ENCODE measurements at places on chromosomes 5 and 9.
A peak's percentile ranks its signal among the peaks of the same experiment; 100 is the strongest.

- DNase-seq: no peak
Observed at GRCh38 chr5:111753884-111754589, 3.0 kb downstream of the NREP start.

GRCh38 chr5:168513861-168514428 lies 15.2 kb upstream of the FBLL1 start:
- no peak for DNase-seq

DNA sequence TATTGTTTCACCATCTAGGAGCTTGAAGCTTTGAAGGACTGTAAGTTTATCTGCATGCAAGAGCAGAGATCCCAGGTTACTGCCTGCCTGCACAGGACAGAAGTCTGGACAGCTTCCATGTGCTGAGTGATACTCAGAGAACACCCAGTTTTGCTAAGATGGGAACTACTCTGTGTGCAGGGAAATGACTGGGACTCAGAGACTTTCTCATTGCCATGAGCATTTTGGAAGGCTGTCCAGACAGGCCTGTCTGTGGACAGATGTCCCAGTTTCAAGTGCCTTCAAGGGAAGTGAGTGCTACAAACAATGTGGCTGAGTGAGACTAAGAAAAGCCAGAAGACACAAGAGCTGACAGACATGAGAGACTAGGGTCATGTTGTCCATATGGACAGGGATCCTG lies 19.2 kb upstream of the ZNF131 start:
- no peak for DNase-seq

- DNase-seq: no peak
Observed at GRCh38 chr5:63230754-63231153, 652.1 kb downstream of the LRRC70 start.

- no peak for DNase-seq
Observed at GRCh38 chr5:14489643-14490042, 91.9 kb upstream of the OTULINL start.

GRCh38 chr9:131554843-131555351 lies 9.6 kb downstream of the PRRT1B start:
- no peak for DNase-seq

DNA sequence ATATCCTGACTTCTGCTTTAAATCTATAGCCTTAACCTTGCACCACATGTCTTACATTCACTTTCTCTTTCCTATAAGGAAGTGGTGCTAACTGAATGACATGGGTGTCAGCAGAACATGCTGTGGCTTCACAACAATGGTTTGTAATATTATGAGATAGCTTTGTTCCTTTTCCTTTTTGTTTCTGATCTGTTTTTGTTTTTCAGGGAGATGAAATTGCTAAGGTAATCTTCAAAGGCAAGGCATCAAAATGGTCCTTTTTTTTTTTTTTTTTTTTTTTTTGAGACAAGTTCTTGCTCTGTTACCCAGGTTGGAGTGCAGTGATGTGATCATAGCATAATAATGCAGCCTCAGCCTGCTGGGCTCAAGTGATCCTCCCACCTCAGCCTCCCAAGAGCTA lies 53.6 kb upstream of the RANBP6 start:
- DNase-seq: peak; percentile 28

DNA sequence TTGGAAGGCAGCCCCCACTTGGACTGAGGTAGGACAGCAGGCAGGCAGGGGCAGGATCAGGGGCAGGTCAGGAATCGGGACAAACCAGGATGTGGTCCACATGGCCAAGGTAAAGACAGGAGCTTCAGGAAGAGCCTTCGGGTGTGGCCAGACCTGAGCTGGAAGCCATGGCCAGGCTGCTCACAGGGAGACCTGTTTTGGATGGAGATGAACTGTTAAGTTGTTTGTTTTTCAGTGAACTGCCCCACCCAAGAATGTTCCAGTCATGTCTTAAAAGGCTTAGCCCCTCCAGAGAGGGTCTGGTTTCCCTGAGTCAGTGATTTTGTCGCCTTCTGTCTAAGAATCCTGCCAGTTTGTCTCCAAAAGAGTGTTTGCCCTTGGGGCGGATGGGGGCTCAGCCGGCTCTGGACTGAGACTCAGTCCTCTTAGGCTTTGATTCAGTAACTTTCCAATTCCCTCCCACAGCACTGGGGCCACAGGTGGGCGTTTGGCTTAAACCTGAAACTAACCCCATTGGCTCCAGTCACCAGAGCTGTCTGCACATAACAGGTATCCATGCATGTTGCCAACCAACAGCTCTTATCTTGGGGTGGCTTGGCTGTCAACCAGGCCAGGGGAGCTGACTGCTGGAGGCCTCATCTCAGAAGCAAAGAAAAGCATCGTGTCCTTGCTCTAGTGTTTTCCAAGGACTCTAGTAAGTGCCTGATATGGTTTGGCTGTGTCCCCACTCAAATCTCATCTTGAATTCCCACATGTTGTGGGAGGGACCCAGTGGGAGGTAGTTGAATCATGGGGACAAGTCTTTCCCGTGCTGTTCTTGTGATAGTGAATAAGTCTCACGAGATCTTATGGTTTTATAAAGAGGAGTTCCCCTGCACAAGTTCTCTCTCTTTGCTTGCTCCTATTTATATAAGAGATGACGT lies 11.3 kb upstream of the ANKH start:
- DNase-seq: no peak

DNA sequence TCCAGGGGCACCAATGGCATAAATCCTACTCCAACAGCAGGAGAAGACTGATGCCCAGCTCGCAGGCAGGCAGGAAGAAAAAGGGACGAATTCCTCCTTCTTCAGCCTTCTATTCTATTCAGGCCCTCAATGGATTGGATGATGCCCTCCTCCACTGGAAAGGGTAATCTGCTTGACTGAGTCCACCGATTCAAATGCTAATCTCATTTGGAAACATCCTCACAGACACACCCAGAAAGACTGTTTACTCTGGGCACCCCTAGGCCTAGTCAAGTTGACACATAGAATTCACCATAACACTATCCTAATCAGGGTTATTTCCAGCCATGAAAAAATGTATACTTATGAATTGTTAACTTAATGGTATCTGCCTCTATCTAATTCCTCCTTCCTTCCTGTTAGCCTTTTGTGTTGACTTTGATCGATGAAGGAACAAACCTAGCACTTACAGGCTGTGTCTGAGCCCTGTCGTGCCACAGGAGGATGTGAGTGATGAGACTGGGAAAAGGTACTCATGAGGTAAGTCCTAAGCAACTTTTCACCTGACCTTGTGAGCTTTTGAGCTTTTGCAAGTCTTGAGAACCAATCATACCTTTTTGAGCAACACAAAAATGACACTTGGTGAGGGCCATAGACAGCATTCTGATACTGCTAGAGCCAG lies 36.5 kb downstream of the FOXD1 start:
- DNase-seq: no peak

GRCh38 chr5:90590170-90590569 lies 31.6 kb downstream of the ADGRV1 start:
- no peak for DNase-seq

GRCh38 chr9:83472221-83472665 lies 66.0 kb downstream of the FRMD3 start:
- no peak for DNase-seq

GRCh38 chr5:76851728-76852369 lies 2.0 kb downstream of the S100Z start:
- peak; percentile 79 for DNase-seq

DNA sequence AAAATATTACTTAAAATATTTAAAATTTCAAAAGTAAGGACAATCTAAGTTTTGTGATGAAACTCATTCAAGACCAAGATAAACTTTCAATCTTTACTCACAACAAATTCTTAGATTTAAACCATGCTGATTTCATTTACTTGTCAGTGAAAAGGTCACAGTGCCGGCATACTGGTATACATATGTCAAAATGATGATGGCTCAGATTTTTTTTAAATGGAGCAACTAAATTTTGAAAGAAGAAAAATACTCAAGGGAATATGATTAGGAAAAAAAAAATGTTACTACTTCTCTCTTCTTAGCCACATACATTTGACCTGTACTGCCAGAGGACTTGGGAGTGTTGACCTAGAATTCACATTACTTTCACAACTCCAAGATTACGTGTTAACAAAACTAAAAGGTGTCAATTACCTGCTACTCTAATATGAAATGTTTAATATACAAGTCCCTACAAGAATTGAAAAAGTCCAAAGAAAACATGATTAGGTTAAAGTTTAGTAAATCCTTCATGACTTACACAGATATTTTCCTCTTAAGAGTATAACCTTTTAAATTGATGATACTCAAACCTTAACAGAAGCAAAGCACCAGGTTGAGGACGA lies 4.6 kb downstream of the EFNA5 start:
- DNase-seq: no peak

DNA sequence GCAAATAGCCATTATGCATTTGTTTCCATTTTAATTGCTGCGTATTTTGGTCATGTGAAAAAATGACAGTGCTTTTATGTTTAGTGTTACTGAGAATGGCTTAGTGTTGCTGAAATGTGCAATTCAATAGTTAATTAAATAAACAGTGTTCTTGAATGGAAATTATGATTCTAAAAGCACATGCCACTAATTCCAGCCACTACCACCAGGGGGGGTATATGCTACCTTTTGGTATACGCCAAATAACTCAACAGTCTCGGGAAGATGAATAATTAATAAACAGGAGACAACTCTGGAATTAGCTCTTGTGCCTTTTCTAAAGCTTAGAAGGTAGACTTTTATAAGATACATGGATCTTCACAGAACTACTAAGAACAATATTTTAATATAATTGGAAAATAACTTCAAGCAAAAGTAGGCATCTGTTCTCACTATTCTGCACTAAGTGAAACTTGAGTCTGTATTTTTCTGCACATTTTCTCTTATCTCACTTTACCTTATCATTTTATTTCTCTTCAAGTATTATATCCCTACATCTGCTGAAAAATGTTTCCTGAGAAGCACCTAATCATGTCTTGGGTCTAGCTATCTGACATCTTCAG lies 83.5 kb upstream of the MINAR2 start:
- peak; percentile 33 for DNase-seq

DNA sequence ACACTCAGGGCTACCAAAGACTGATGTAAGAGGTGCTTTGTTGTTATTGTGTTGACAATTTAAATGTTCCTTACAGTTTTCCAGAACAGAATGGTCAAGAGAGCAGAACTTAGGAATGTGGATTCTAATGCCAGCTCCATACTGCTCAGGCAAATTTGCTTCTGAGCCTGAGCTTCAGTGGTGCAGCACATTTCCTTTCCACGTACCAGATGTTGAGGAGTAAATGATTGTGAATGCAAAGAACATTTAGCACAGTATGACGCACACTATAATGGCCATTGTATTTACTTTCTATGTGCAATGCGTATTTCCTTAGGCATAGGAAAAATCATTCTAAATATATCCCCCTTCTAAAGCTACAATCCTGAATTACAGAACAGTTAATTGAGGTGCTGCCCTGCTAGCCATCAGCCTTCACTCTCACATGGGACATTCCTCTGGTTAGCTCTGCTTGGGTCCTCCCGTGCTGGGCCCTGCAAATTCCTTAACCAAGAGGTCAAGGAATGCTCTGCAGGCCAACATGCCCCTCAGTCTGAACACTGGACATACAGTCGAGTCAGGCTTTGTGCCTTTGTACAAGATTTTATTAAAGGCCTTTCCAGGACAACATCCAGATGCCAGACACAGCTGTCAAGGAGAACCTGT lies 21.1 kb upstream of the TMEM174 start:
- DNase-seq: no peak

DNA sequence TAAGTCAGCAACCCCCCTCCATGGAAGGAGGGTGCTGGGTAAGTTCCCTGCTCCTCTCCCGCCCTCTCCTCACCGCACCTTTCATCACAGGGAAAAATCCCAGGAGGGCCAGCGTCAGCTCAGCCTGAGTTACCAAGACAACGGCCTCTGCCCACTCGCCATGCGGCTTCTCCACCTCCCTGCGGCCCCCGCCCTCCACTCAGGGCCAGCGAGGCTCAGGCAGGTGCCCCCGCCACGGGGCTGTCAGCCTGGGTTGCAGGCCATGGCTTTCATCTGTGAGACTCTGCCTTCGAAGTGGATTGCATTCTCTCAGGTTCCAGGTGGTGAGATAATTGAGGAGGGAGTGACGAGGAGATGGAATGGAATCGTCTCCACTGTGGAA lies 27.2 kb upstream of the LAMC3 start:
- no peak for DNase-seq

DNA sequence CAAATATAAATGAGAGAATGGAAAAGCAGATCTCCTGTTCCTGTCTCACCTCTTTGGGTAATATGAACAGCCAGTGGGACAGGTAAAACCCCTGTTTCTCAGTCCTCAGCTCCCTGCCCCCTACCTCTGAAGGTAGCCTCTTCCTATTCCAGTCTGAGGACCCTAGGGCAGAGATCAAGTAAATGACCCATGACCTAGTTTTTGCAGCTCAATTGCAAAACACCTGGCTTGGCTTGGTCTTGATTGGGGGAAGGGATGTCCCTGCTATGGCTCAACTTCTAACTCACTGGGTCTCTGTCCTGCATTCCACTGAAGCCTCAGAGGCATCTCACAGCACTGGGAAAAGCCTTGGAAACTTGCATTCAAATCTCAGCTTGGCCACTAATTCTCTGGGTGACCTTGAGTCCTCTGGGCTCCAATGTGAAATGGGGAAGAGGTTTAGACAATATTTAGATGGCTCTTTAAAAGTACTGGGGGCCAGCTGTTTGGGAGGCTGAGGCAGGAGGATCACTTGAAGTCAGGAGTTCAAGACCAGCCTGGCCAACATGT lies 1.6 kb upstream of the GALT start:
- DNase-seq: no peak

DNA sequence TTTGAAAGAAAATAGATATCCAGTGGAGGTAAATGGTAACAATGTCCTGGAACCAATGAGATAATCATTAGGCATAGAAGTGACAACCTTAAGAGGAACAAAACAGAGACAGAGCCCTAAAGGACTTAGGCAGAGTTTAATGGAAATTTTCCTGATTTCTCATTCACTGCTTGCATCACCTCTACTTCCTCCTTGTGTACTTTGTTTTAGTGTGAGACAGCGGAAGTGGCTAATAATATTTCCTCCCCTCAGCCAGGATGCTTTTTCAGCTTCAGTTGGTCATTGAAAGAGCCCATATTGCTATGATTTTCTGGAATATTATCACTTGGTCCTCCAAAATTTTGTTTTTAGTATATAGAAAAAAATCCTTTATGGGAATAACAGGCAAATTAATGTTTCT lies 153.4 kb upstream of the MPDZ start:
- no peak for DNase-seq

DNA sequence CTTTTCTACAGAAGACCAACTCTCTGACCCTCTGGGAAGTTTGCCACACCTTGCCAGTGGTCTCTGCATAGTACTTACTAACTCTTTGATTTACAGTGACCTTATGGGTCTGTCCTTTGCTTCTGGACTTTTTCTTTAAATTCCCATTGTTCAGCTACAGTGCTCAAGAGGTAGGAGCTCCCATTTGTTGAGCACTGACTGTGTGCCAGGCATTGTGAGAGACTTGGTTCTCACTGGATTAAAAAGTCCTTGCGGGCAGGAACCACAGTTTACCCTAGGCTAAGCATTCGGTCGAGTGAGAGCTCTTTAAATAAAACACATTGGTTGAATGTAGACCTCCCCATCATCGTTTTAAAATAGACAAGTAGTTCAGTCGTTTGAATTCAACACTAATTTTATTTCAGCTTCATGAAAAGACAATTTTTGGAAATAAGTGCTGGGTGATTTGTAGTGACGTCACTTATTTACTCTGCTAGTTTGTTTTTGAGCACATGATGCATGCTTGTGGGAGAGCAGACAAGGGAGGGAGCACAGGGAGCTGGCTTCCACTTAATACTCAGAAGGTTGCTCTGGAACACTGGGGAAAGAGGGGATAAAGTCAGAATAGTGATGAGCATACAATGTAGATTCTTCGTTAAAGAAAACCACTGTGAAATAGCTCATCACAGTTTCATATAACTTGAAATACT lies 27.1 kb downstream of the RASGRF2 start:
- no peak for DNase-seq

GRCh38 chr5:18566671-18567070 lies 932.4 kb downstream of the TAF11L14 start:
- DNase-seq: no peak

GRCh38 chr9:5575000-5575399 lies 53.9 kb upstream of the RIC1 start:
- DNase-seq: no peak

Measured in KBM-7 (cell line).